ENCODE measurements at places on chromosomes 7 and 10.

- no peak for DNase-seq
These were observed 48.0 kb downstream of the MALSU1 start for GRCh38 chr7:23347033-23347681.

DNA sequence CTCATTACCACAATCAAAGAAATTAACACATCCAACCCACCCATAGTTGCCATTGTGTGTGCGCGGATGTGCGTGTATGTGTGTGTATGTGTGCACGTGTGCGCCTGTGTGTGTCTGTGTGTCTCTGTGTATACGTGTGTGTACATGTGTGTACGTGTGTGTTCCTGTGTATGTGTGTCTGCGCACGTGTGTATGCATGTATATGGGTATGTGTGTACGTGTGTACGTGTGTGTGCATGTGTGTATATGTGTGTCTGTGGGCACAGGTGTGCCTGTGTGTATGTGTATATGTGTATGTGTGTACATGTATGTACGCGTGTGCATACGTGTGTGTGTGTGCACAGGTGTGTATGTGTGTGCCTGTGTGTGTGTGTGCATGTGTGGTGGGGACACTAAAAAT is 48.9 kb downstream of the EGFR start:
- no peak for DNase-seq

- DNase-seq: no peak
These were observed 3.8 kb downstream of the ZNF655 start for GRCh38 chr7:99562114-99562784.

GRCh38 chr10:52621635-52622079 is 150.9 kb downstream of the MBL2 start:
- no peak for DNase-seq

DNA sequence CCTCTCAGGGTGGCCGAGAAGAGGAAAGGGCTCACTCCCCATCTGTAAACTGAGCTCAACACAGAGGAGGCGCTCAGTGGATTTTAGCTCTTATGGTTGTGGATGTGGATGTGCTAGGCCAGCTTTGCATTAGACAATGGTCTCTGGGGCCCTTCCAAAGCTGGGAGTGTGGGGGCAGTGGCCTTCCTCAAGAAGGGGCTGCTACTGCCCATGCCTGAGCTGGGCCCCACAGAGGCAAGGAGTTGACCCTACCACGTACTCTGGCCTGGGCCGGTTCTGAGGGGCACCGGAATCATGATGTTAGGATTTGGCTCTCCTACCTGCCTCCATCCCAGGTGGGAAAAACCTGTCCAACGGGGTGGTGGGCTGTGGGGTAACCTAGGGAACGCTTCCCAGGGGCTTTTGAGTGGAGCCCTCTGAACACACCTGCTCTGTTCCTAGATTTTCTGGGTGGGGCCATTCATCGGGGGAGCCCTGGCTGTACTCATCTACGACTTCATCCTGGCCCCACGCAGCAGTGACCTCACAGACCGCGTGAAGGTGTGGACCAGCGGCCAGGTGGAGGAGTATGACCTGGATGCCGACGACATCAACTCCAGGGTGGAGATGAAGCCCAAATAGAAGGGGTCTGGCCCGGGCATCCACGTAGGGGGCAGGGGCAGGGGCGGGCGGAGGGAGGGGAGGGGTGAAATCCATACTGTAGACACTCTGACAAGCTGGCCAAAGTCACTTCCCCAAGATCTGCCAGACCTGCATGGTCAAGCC is 11.5 kb downstream of the AQP1 start:
- DNase-seq: no peak

GRCh38 chr7:31079126-31079823 is 27.2 kb downstream of the ADCYAP1R1 start:
- DNase-seq: no peak

DNA sequence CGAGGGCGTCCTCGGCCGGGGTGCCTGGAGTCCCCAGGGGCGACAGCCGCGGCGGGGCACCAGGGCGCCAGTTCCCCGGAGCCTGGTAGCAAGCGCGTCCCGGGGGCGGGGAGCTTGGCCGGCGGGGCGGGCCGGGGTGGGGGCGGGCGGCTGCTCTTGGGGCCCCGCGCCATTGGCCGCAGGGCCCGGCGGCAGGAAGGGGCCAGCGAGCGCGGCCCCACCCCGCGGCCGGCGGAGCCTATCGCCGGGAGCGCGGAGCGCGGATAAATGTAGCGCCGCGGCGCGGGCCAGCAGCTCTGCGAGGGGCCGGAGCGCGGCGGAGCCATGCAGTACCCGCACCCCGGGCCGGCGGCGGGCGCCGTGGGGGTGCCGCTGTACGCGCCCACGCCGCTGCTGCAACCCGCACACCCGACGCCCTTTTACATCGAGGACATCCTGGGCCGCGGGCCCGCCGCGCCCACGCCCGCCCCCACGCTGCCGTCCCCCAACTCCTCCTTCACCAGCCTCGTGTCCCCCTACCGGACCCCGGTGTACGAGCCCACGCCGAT is at the start of gene HHEX:
TSS of gene HHEX (plus strand) at position 293 of the 548 bp plus-strand sequence. CDS start at position 325, 32 bp downstream.
- DNase-seq: no peak

- DNase-seq: no peak
These were observed 455.4 kb upstream of the NFE2L3 start for GRCh38 chr7:25696571-25696970.

GRCh38 chr10:133381036-133381435 is 2.0 kb downstream of the PAOX start:
- no peak for DNase-seq

GRCh38 chr7:86930554-86931307 is 128.7 kb downstream of the ELAPOR2 start:
- DNase-seq: no peak

- DNase-seq: no peak
These were observed 19.1 kb downstream of the ADAM12 start for GRCh38 chr10:126369125-126369710.
